ENCODE measurements at places on chromosomes 13 and 19.
A peak's percentile ranks its signal among the peaks of the same experiment; 100 is the strongest.

DNA sequence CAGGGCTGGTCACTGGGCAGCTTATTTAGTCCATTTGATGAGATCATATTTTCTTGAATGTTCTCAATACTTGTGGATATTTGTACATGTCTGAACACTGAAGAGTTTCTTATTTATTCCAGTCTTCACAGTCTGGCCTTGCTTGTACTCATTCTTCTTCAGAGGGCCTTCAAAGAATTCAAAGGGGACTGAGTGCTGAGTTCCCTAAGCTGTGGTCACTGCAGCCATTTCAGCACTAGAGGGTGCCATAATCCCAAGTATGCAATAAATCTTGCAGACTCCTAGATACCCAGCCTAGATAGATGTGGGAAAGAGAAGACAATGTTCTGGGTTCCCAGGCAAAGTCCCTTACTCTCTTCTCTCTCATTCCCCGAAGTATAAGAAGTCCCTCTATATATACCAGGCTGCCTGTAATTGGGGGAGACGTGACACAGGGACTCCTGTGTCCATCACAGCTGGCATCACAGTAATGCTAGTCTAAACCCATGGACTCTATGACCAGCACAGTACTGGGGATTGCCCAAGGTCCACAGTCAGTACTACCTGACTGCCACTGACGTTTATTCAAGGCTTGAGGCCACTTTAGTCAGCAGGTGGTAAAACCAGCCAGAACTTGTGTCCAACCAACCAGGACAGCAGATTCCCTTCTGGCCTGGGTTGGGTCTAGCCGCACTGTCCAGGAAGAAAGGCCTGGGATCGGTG is 8.9 kb upstream of the VN1R1 start:
- DNase-seq: peak; percentile 9

DNA sequence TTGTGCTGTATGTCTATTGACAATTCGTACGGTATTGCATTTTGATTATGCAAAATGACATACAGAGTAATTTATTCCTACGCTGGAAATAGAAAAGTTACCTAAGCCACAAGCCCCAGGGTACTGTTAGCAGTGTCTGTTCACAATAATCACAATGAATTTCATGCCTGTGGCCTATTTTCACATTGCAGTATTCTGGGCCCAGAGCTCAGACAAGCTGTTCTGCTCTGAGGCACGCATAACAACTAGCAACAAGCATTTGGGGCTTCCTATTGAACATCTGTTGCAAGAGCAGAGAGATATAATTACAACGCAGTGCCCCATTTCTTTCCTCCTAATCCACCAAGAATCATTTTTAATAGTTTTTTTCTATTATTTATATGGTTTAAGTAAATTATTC is 158.9 kb upstream of the SGCG start:
- DNase-seq: no peak

GRCh38 chr19:3537438-3538240 is 1.3 kb upstream of the TEKTIP1 start:
- no peak for DNase-seq

- DNase-seq: no peak
Measured at GRCh38 chr13:44759384-44760360, 183.5 kb upstream of the TSC22D1 start.

DNA sequence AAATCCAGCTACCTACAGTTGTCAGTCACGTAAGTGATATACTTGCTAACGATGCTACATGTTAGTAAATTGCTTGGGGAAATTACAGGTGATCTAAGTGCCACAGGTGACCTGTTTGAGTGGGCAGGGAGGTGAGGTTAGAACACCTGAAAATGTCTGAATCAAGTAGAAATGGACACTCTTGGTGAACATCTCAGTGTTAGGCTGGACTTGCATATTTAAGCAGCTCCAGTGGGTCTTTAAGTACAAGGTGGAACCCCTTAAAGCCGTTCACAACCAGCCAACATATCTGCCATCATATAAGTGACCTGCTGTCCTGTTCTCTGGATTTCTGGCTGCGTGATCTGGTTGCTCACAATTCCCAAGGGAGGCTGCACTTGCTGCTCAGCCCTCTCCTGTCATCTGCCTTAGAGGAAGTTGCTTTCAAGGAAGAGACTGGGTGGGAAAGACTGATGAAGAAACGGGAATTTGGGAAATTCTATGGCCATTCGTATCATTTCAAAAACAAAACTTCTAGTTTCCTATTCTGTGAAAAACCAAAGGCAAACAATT is 244.0 kb downstream of the DCLK1 start:
- no peak for DNase-seq

Data from GF-D8 (cell line).